Activated CD8-positive, alpha-beta memory T cell treated with anti-CD3 and anti-CD28 coated beads, Interleukin-2, amount 50 U/mL, for 48 hours (primary cell): ENCODE measurements at places on chromosomes 13 and 19.

GRCh38 chr13:66367356-66367755 lies 862.8 kb downstream of the PCDH9 start:
- no peak for DNase-seq

DNA sequence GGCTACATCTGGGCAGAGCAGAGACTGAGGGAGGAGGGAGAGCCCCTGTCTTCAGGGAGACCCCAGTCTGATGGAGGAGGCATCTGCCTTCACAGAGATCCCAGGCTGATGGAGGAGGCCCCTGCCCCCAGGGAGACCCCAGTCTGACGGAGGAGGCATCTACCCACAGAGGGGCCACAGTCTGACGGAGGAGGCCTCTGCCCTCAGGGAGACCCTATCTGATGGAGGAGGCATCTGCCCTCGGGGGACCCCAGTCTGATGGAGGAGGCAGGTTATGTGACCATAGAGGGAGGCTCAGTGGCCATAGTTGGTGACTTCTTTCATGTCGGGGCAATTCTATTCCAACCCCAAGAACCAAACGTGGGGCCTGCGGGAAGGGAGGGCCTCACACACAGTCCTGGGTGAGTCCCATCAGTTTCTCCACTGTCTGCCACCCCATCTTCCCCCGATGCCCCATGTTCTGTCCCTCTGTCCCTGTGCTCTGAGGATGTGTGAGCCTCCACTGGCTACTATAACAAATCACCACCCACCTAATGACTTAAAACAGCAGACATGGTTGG lies 14.3 kb downstream of the MISP start:
- DNase-seq: no peak

GRCh38 chr19:40249201-40249600 lies 22.7 kb upstream of the CCNP start:
- no peak for DNase-seq

DNA sequence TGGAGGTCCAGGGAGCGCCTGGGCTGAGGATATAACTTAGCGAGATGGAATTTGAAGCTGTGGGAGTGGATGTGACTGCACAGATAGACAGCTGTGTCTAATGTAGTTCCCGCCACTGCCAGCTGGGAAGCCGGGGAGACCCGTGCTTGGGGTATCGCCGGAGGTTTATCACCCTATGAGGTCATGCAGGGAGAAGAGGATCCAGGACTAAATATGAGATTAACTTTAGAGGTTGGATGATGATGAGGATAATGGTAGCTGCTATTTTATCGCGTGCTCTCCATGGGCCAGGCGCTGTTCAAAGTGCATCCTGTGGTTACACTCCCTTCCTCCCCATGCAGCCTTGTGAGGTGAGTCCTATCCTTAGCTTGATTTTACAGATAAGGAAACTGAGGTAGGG lies 19.9 kb downstream of the SSC5D start:
- DNase-seq: no peak

GRCh38 chr13:112791663-112792440 lies 102.0 kb downstream of the ATP11A start:
- DNase-seq: no peak

DNA sequence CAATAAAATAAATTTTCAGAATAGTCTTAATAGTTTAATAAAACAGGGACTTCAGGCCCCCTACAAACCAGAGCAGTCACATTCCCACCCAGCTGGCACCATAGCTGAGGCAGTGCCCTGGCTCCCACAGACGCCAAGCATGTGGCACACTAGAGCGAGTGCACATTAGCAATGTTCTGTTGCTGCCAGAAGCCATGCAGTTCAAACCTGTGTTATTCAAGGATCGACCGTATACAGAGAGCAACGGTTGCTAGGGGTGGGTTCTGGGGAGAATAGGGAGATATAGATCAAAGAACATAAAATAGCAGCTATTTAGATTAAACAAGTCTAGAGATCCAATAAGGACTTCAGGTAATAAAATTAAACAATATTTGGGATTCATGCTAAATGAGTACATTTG lies 419.3 kb upstream of the KLHL1 start:
- DNase-seq: no peak

DNA sequence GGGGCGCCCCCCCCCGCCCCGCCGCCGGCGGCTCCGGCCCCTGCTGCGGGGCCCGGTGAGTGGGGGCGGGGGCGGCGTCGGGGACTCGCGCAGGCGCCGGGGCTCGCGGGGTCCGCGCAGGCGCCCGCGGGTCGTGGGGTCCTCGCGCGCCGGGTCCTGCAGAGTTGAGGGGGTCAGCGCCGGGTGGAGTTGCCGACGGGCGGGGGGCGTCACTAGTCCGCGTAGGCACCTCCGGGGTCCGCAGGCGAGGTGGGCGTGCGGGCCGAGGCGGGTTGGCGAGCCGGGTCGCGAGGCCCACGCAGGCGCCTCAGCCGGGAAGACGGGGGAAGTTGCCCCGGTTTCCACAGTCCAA lies 365 bp downstream of the PPP6R1 start:
- DNase-seq: peak; percentile 76

GRCh38 chr13:40764587-40765403 lies 6.2 kb downstream of the MRPS31 start:
- no peak for DNase-seq
